ENCODE measurements at places on chromosomes 5 and 9.

- DNase-seq = no peak
These were observed 45.3 kb upstream of the CDK5RAP2 start for GRCh38 chr9:120625222-120625621.

DNA sequence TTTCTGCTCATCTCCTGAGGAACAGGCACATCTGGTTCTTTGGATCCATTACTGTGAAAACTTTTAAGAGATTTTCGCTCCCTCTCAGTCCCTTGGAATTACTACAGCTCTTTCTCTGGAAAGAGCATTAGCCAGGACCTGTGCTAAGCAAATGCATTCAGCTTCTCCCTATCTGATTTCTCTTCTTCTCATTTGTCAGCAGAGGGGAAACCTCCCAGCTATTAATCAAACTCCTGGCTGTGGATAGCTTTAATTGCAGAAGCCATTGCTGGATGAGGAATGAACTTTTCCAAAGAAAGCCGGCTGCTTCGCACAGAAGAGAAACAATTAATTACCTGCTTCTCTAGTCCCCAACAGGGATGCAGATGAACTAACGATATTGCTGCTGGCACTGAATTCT lies 37.9 kb downstream of the TLR4 start:
- no peak for DNase-seq

DNA sequence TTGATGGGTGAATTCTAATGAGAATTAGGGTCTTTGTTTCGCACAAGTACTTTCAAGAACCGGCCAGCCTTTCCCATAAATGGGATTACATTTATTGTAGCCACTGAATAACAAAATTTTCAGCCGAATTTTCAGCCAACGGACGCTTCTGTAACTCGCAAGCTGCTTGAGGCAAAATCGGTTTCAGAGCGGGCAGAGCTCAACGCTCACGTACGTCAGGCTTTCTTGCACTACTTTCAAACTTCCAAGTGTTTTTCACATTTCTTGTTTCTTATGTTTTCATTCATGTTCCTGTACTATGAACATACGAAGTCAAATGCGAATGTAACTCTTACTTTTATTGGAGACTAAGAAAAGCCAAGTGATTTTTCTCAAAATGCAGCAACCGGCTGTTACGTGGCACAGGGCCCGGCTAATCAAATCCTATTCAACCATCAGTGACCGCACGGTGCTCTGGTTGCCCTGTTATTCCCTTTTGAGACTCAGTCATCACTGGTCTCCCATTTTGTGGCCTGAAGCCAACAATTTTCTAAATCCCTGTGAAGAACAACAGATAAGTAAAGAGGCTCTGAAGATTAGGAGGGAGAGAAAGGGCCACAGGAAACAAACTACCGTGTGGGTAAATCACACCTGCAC lies 68.5 kb downstream of the SLC28A3 start:
- DNase-seq = no peak

DNA sequence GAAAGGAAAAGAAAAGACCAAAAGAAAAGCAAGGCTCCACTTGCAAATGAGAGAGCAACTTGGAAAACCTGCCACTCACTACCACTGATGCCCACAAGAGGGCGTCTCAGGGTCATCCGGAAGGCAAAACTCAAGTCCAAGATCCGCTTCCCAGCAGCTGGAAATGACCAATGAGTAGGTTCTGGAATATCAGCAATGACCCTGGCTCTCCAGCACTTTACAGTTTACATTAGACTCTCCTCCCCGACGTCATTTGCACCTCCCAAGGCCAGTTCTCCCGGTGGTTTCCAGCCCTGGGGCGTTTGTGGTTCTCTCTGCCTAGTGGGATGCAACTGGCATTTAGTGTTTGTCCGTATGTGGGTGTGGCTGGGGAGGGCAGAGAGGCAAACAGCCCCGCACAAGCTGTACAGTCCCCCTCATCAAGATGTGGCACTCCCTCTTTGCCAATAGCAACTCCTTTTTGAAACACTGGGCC lies 193.8 kb upstream of the ZNF618 start:
- peak; percentile 20 for DNase-seq

- DNase-seq = no peak
These were observed 41.6 kb upstream of the EQTN start for GRCh38 chr9:27338527-27338903.

DNA sequence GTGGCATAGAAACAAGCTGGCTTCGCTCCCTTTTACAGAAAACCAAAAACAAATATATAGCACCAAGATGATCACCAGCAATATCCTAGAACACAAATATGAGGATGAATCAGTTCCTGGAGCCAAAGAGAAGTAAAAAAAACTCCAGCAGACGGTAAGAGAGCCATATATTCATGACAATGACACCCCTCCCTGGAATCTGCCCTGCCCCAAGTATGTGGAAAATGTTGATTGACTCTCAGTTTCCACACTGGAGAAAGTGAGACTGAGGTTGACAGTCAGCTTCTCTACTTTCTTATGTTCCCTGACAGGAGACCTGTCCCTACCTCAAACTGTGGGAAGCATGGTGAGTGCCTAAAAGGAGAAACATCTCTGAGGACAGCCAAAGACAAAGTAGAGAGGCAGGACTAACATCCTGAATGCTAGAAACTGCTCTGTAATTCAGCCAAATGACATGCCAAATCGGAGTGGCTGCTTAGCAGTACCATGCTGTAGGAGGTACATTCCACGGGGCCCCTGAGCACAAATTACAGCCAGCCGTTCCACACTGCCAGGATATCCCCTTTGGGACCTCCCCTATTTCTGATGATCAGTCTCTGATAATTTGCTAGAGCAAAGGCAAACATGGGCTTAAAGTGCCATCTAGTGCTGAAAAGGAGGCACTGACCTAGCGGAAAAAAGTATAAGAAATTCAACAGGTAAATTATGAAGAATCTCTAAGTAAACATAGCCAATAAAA lies 424.0 kb upstream of the RGMB start:
- DNase-seq = no peak

DNA sequence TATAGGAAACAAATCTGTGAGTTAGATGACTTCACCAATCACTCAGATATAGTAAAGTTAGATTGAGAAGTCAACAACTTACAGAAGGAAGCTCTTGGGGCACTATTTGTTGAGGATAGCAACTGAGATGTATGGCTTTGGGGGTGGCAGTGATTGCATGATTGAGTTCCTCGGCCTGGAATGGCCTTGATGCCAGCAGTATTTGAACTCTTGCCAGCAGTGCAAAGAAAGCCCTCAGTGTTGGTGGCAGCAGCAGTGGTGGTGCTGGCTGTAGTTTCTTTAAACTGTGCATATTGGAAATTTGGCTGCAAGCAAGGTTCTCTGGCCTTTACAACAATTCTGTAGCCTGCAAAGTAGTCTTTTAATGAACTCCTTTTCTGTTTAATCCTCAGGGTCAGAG lies 41.4 kb upstream of the PJA2 start:
- DNase-seq = no peak

- no peak for DNase-seq
These were observed 52.8 kb downstream of the RICTOR start for GRCh38 chr5:39021413-39021812.

GRCh38 chr9:36400332-36401163 lies 479 bp upstream of the RNF38 start:
- peak; percentile 89 for DNase-seq

DNA sequence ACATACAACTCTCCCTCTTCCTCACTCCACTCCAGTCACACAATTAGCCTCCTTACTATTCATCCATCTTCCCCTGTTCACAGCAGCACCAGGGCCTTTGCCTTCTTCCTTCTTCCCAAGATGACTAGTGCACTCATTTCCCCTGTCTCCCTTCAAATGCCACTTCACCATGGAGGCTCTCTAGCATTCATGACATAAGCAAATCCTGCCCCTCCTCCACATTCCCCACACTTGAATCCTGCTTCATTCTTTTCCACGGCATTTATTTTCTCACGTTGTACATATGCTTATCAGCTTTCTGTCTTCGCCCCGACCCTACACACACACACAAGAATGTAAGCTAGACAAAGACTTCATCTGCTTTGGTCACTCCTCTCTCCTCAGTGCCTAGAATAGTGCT lies 133.3 kb downstream of the CDK5RAP2 start:
- DNase-seq = no peak

DNA sequence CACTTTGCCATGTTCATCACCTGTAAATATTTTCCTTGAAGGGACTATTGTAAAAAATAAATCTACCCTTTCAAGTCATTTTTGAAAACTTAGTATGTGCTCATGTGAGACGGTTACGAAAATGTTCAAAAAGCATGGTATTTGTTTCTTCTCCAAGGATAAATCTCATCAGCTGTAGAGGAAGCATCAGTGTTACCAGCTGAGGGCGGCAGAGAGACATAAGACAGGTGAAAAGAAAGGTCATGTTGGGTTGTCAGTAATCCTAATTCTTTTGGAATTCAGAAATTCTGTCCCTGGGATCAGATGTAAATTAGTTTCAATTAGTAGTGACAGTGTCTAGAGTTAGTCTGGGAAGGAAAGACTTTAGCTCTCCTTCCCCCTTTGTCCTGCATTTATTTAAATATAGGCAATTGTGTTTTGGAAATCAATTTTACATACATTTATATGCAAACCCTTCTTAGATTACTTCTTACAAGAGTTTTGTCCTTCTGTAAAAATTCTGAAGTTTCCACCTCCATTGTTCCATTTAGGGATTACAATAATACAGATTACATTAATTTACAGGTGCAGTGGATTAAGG lies 791.9 kb upstream of the CDH6 start:
- DNase-seq = no peak

DNA sequence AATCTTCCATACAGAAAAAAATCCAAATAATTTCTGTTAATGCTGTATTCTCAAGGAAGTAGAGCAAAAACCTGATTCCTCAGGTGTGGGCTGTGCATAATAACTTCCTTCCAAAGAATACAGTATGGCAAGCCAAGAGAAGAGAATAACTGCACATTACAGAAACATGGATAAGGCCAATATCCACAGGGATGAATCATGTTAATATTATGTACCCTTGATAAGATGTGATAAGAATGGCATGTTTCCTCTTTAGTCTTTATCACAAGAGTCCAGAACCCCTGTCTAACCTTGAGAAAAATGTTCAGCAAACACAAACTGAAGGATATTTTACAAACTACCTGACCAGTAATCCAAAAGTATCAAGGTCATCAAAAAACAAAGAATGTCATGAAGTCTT lies 795.8 kb downstream of the SEMA5A start:
- DNase-seq = no peak

GRCh38 chr5:63803165-63803564 lies 159.1 kb downstream of the HTR1A start:
- no peak for DNase-seq

- DNase-seq = no peak
These were observed 34.1 kb upstream of the UNC5A start for GRCh38 chr5:176776141-176776865.

- DNase-seq = no peak
These were observed 8.8 kb downstream of the FGF18 start for GRCh38 chr5:171428168-171428696.

- no peak for DNase-seq
These were observed 13.7 kb upstream of the GRIA1 start for GRCh38 chr5:153476767-153477166.

DNA sequence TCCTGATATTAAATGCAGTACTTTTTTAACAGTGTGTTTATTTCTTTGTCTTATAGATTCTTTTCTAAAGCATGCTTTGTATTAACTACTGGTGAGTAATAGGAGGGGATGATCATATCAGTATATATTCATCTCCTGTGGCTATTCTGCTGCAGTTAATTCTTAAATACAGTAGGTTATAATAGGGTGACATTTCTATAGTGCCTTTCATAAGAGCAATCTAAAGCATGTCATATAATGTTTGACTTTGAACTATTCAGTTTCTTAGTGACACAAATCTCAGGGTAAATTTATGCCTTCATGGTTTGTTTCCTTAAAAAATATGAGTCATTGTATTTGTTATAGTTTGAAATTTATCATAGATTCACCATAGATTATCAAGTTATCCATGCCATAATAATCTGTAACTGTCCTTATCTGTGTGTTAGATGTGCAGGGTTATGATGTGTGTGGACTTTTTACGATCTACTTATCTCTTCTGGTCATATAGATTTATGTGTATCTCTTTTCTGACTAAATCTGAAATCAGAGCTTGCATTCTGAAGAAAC lies 1019.5 kb downstream of the NR2F1-AS1 start:
- DNase-seq = no peak

GRCh38 chr9:138010861-138011260 lies 133.3 kb downstream of the CACNA1B start:
- no peak for DNase-seq

DNA sequence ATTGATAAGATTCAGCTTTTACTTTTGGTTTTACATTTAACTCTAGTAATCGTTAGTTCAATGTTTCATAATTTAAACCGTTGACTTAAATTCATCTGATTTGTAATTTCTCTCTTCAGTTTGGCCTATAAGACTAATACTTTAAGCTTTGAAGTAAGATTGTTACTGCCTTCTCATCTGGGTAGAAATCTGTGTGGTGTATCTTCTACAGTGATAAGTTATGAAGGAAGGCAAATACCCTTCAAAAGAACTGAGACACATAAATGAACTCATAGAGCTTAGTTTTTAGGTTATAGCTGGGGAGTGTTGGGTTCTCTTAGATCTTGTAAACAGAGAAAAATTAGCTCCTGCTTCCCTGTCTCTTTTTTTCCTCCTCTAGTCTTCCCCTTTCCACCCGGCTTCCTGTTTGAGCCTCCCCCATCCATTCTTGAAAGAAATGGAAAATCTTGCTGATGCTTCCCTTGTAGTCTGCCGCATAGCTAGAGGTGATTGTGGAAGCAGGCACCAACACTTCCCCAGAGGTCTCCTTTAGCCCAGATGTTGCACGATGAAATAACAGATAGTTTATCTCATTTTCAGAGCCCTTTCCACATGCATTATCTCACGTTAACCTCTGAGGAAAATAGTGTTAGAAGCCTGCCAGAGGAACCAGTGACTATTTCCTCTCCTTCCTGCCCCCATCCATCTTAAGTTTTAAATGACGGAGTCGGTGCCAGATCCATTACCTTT lies 2.0 kb upstream of the F2RL2 start:
- no peak for DNase-seq

DNA sequence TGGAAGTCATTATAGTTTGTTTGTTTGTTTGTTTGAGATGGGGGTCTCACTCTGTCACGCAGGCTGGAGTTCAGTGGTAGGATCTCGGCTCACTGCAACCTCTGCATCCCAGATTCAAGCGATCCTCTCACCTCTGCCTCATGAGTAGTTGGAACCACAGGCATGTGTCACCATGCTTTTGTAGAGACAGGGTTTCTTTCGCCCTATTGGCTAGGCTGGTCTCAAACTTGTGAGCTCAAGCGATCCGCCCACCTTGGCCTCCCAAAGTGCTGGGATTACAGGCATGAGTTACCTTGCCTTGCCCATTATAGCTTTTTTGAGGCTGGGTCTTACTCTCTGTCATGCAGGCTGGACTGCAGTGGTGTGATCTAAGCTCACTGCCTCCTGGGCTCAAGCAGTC lies 28.8 kb downstream of the NSD1 start:
- DNase-seq = no peak

Data from cerebellum (tissue), 4 donors.